ENCODE measurements at places on chromosomes 1 and 21.

GRCh38 chr1:215623162-215623561 is 56.1 kb downstream of the KCTD3 start:
- no peak for DNase-seq

GRCh38 chr1:212980123-212980785 is 29.9 kb downstream of the VASH2 start:
- DNase-seq, result no peak

DNA sequence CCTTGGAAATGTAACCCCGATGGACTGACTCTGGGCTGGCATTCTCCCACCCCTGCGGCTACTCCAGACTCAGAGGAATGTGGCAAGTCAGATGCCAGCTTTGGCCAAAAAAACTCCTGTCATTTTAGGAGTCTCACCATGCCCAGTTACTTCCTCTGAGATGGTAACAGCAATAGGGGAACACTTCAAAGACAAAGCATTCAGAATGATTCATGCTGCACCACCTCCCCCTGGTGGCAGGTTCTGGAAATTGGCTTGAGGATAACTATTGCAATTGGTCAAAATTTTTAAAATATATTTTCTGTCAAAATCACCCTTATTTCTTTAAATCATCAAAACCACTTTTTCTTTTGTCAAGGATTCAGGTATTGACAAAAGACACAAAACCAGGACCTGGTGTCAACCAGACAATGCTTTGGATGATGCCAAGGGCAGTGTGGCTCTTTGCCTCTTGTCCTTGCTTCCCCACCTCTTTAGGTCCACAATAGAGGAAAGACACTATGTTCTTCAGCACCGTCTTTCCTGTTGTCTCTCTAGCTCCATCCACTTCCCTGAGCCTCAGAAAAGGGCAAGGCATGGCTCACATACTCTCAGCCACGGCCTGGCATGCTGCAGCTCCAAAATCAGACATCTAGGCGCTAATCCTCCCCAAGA is 9.9 kb upstream of the CDCA8 start:
- peak; percentile 67 for DNase-seq

DNA sequence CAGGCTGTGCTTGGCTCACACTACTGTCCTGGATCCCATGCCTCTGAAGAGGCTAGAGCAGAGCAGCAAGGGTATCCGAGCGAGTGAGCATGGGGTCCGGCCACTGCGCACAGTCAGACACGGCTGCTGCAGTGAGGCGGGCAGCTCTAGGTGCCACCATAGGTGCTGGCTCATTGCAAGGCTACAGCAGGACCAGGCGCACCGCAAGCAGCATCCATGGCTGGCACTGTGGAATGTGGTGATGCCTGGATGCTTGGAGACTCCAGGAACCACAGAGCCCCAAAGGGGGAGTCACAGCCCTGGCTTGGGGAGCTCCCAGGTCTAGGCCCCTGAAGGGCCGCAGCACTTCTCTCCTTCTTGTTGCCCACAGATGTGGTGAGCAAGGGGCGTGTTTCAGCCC is 47.2 kb downstream of the ATP6V1G3 start:
- peak; percentile 55 for DNase-seq

GRCh38 chr1:217891966-217892365 is 260.8 kb downstream of the SPATA17 start:
- no peak for DNase-seq

- no peak for DNase-seq
These were observed 96.3 kb upstream of the ACTL8 start for GRCh38 chr1:17658837-17659236.

GRCh38 chr1:81254560-81254959 is 546.2 kb upstream of the ADGRL2 start:
- DNase-seq, result no peak

- no peak for DNase-seq
These were observed 28.6 kb upstream of the FNBP1L start for GRCh38 chr1:93419344-93419743.

DNA sequence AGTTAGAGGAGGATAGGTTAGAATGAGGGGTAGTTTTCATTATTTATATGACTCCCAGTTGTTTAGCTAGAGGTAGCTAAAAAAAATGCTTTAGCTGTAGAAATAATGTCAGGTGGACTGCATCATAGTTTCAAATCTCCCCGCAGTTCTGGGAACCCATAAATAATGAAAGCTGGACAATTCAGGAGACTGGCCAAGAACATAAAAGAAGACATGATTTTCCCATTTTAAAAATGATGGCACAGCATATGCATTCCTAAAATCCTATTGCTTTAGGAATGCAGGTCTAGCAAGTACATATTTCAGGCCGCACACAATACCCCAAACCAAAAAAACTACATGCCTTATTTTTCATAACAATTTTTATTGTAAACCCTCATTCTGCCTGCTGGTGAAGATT is 143.3 kb downstream of the CTH start:
- DNase-seq, result no peak

GRCh38 chr1:46687093-46687659 is 15.5 kb downstream of the TEX38 start:
- DNase-seq, result peak; percentile 17

DNA sequence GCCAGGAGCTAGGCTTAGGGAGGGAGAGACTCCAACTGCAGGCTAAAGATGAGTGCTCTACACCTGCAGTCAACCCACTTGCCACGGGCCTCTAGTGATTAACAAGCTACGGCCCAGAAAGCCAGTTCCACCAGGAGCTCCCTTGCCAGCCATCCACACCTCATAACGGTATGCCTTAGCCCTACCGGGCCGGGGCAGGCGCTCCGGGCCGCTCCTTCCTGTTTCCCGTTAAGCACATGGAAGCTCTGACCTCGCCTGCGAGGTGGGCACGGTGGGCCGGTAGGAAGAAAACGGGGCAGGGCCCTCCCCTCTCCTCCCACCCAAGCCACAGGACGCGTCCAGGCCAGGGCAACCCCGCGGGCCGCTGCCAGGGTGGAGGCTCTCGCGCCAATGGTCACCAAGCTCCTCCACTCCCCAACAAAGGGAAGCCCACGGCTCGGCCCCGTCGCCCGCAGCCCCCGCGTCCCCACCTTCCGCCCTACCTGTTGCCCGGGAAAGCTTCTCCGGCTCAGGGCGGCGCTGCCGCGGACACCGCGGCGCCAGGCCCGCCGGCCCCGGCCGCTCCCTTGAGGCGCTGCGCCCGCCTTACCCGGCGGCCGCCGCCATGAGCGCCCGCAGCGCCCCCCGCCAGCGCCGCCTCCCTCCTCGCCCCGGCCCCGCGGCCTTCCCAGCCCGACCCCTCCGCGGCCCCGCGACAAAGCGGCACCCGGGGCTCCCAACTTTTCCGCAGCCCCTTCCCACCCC is 627 bp downstream of the CERS2 start:
- DNase-seq, result no peak

DNA sequence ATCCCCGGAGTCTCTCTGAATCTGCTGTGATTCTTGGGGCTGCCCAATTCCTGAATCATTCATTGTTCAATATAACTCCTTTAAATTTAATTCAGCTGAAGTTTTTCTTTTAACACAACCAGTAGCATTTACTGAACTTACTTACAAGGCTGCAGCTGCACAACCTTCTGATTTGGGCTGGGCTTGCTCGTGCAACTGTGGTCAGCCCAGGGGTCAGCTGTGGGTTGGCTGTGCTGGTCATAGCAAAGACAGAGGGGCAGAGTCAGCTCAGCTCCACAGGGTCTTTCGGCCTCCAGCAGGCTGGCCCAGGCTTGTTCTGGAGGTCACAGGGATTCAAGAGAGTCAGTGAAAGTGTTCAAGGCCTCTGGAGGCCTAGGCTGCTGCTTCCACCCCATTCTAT is 186.1 kb downstream of the MATN1 start:
- DNase-seq, result no peak
